Fibroblast of skin of left quadriceps (primary cell): ENCODE measurements at places on chromosomes 5 and 9.

DNA sequence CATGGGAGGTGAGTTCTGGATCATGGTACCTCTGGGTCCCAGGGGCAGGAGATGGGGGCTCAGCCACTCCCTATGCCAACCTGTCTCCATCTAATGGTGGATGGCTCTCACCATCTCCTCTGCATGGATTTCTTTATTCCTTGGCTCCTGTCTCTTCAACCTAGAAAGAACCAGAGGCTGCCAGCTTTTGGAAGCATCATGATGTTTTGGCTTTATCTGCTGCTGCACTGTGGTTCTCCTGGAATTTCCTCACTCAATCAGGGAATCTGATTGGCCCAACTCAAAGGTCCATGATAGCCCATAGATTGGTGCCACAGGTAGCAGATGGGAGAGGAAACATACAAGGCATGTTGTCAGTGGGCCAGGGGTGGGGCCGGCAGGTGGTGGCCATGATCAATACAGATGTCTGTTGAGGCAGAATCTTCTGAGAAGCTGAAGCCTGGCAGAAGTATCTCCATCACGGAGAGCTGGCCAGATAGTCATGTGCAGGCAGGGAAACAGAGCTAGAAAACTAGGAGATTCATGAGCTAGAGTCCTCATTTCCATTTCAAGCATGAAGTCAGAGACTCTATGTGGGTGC lies 158.2 kb downstream of the MACROH2A1 start:
- DNase-seq = no peak

- DNase-seq = no peak
These were observed 242.1 kb upstream of the IRX1 start for GRCh38 chr5:3353561-3353960.

GRCh38 chr5:143142596-143143435 lies 260.7 kb downstream of the NR3C1 start:
- peak; percentile 58 for DNase-seq

DNA sequence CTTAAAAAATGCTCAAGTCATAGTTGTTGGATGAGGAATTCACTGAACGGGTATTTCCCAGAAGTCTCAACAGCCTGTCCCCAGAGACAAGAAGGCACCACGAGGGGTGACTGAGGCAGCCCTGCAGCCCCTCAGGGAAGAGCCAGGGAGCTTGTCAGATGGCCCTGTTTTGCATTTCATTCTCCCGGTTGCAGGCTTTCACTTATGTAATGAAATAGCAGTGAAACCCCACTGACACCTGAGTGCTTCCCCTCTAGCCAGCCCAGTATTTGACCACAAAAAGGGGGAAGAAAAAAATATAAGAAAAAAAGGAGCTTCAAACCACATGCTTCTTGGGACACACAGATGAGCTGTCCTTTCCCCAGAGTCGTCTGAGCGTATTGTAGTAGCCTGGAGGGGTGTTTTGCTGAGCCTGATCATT lies 75.3 kb upstream of the IL12B start:
- DNase-seq = no peak

DNA sequence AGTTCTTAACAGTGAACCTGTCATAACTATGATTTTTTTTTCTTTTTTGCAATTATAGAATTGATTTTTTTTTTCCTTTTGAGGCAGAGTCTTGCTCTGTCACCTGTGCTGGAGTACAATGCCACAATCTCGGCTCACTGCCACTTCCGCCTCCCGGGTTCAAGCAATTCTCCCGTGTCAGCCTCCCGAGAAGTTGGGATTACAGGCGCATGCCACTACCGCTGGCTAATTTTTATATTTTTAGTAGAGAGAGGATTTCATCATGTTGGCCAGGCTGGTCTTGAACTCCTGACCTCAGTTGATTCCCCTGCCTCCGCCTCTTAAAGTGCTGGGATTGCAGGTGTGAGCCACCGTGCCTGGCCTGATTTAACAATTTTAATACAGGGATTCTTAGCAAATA lies 21.4 kb downstream of the UGCG start:
- DNase-seq = no peak

DNA sequence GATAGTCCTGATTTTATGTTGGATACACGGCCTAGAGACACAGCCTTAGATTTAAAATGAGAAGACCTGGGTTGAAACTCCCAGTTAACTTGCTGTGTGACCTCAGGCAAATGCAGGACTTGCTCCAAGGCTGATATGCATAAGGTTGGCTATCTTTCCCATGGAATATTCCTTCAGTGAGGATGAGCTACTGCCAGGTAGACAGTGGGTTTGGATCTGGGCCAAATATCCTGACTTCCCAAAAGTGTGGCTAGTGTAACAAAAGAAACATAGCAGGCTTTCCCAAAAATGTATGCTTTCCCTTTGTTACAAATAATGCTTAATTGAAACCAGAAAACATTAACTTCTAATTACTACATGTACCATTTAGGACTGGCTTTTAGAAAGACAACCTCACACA lies 697 bp upstream of the XPA start:
- no peak for DNase-seq

- DNase-seq = no peak
These were observed 47.2 kb upstream of the FCN2 start for GRCh38 chr9:134833294-134833880.

GRCh38 chr5:10527281-10527950 lies 36.5 kb upstream of the ANKRD33B start:
- DNase-seq = peak; percentile 56

- no peak for DNase-seq
These were observed 2.3 kb downstream of the CRB2 start for GRCh38 chr9:123358181-123358905.

- no peak for DNase-seq
These were observed 22.1 kb downstream of the MRPL36 start for GRCh38 chr5:1777281-1778137.

- peak; percentile 99 for DNase-seq
These were observed 38.8 kb upstream of the COL5A1 start for GRCh38 chr9:134602547-134603362.

DNA sequence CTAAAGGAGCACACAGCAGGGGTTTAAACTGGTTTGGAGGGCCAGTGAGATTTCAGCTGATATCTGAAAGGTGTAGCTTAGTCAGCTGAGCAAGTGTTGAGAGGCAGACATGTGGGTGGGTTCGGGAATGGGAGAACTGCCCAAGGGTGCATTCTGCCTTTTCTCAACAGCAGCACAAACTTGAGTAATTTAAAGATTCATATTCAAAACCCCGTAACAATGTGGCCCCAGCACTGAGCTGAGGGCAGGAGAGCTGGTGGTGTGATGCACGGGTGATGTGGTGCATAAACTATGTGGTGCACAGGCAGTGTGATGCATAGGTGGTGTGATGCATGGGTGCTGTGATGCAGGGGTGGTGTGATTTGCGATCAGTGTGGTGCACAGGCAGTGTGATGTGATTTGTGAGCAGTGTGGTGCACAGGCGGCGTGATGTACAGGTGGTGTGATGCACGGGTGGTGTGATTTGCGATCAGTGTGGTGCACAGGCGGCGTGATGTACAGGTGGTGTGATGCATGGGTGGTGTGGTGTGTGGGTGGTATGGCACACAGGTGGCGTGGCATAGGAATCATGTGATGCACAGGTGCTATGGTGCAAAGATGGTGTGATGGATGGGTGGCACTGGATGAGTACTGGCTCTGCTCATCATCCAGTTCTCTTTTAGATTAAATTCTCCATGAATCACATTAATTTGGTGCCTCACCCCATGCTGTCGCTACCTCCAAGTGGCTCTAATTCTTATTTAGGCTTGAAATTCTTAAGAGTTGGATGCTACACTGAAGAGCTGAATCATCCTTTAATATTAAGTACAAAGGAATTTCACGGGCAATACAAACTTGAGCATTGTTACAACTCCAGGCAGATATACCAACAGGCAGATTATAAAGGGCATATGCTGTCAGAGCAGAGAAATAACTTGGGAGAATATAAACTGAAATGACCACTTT lies 53.6 kb downstream of the DAP start:
- no peak for DNase-seq

DNA sequence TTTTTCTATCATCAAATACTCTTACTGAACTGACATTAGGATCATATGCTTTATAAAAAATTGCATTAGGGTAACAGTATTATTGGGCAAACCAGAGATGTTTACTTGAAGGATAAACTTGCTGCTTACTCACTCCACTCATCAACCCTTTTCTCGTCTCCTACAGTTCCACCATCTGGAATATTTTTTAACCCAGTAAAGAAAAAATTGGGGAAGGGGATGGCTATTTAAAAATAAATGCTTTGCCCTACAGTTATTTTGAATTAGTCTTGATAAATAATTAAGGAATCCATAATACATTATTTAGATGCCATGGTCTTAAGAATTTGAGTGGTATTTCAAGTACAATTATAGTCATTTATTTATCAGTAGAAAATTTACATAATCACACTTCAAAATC lies 225.8 kb downstream of the MEF2C start:
- no peak for DNase-seq

DNA sequence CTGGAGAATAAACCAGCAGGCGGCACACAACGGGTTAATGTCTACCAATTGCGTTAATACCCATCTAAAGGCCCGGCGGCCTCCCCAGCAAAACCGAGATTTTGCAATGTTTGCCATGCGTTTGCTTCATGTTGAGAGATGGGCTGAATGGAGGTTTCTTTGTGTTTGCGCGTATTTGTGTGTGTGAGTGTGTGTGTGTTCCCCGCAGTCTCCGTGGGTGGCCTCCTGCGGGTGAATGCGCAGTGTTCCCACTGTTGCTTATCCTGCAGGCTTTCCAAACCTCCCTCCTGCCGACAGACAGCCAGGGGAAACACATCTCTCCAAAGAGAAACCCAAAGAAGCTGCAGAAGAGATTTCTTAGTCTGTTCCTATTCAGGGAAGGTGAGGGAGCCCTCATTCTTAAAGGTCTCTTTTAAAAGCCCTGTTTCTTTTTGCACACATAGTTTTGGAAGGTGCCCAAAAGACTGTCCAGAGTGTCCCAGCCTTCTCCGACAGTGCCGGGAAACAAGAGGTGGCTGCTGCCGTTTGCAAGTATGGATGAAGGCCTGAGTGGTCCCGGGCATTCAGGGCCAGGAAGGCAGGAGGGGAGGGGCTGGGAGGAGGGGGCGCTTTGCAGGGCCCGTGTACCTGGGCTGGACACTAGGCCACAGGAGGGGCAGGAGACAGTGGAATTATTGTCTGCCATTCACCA lies 103.8 kb upstream of the ERCC6L2 start:
- no peak for DNase-seq

DNA sequence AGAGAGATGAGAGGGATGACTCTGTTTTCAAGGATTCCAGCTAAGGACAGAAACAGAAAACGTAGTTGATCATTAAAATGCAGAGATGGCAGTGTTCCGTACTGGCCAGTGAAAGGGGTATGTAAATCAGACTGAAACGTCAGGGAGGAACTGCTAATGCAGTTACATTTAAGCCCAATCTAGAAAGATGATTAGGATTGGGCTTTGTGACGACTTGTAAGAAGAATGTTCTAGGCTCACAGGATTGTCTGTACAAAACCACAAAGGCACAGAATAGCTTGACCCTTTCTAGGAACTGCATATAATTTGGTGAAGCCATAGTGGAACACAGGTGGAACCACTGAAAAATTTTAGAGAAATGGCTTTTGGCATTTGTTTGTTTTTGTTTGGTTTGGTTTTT lies 55.6 kb upstream of the TESK1 start:
- DNase-seq = no peak

GRCh38 chr5:50667023-50667652 lies 701 bp downstream of the PARP8 start:
- DNase-seq = no peak

- no peak for DNase-seq
These were observed 111.3 kb upstream of the TNPO1 start for GRCh38 chr5:72705178-72705577.

DNA sequence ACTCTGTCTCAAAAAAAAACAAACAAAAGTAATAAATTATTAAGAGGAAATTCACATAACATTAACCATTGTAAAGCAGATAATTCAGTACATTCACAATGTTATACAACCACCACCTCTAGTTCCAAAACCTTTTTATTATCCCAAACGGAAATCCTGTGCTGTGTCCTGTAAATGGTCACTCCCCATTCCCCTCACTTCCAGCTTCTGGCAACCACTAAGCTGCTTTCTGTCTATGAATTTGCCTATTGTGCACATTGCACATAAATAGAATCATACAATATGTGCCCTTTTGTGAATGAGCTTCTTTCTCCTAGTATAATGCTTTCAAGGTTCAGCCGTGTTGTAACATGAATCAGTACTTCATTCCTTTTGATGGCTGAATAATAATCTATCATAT lies 20.8 kb downstream of the C9orf152 start:
- no peak for DNase-seq

- no peak for DNase-seq
These were observed 18.8 kb upstream of the CER1 start for GRCh38 chr9:14741369-14741768.

DNA sequence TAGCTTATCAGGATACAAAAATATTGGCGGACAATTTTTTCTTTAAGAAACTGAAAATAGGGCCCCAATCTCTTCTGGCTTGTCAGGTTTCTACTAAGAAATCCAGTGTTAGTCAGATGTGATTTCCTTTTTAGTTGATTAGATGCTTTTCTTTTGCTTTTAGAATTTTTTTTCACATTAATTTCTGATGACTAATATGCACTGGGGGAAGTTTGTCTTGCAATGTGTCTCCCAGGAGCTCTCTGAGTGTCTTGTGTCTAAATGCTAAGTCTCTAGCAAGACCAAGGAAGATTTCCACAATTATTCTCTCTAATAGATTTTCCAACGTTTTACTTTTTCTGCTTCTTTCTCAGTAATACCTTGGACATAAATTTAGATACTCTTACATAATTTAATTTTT lies 559.8 kb upstream of the TYRP1 start:
- no peak for DNase-seq

- no peak for DNase-seq
These were observed 15.7 kb downstream of the KCNIP1 start for GRCh38 chr5:170519549-170519948.

GRCh38 chr5:178333821-178334481 lies 101.3 kb upstream of the PHYKPL start:
- DNase-seq = no peak

GRCh38 chr9:87518702-87519335 lies 21.2 kb downstream of the DAPK1 start:
- no peak for DNase-seq

GRCh38 chr5:53392073-53392472 lies 88.4 kb upstream of the FST start:
- DNase-seq = no peak

DNA sequence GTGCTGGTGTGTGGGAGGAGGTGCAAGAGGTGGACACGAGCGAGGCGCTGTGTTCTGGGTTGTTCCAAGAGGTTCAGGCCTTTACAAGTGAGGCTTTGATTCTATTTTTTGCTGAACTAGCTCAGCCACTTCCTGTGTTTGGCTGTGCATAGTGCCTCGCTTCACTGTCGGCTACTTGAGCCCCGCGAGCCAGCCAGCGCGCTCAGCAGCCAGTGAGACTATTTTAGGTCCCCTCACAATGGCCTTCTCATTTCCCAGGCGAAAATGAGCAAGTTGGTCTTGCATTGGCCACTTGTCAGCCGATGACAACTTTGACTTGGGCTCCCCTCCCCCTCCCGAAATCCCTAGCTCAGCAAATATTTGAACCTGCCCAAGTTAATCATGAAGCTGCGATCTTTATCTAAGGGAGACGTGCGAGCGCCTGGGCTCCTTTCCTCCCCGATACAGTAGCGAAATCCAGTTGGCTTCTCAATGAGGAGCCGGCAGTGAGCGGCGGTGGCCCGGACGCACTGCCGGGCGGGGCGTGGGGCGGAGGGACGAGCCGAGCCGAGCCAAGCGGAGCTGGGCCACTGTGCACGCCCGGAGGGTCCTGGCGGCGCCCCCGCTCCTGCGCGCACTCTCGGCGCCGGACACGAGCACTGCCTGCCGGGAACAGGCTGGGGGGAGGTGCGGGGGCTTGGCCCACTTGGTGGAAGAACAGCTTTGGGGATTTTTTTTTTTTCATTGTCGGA lies 72.6 kb downstream of the PIK3R1 start:
- no peak for DNase-seq
